ENCODE measurements at places on chromosomes 1 and 21.

GRCh38 chr1:161193561-161194235, 5.2 kb downstream of the ADAMTS4 start:
- no peak for DNase-seq

DNA sequence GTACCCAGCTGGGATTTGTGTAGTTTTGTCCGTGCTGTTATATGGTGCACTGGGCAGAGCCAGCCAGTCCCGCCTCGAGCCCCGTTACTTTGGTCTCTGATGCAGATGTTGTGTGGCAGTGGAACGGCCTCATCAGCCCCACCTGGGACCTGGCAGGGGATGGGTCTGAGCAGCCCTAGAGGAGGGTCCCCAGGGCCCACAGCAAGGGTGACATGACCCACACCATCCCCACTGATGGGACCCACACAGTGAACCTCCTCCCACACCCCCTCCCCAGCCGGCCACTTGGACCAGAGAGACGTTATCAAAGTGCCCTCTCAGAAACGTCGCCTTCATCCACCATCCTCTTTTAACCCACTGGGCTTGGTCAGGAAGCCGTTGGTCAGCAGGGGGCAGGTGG, 42.0 kb upstream of the PCBP3 start:
- no peak for DNase-seq

GRCh38 chr1:42305639-42306038, 29.4 kb downstream of the FOXJ3 start:
- DNase-seq = no peak

- DNase-seq = no peak
Measured at GRCh38 chr1:201184307-201185122, 6.1 kb upstream of the IGFN1 start.

DNA sequence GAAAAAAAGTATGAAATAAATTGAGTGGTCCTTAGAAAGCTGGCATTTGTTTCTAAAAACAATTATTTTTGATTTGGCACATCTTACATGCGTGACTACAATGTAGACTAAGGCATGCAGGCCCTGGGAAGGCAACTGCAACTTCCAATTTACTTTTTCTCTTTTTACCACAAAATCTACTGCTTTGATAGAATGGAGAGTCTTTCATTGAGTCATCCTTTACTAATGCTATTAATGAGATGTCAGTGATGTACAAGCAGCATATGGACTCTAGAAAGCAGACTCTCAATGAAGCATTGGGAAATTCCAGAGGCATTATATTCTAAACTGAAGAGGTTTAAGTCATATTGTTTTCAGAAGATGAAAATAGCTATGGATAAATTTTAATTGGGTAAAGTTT, 29.6 kb upstream of the PRRX1 start:
- no peak for DNase-seq

- peak; percentile 43 for DNase-seq
Measured at GRCh38 chr1:110674337-110675059, at the start of gene KCNA3. TSS of gene KCNA3 (minus strand) at chr1:110674940. CDS start at chr1:110674809, 131 bp downstream.

GRCh38 chr1:157844089-157844830, 2.7 kb upstream of the CD5L start:
- no peak for DNase-seq
